ENCODE measurements at places on chromosomes 12 and 14. TPM values are rescaled to one million over a fixed set of nuclear protein-coding genes. Genes with fewer than 3 reads are reported as not detected.
A peak's percentile ranks its signal among the peaks of the same experiment; 100 is the strongest.

- H3K36me3 ChIP-seq, result no peaks in the 10 kb centered on the region
- H3K4me3 ChIP-seq, result no peak overlapping the region
- H3K27me3 ChIP-seq, result no peaks in the 10 kb centered on the region
- DNase-seq, result no peak
Observed at GRCh38 chr14:68401317-68401716, 391.6 kb downstream of the ZFP36L1 start.

ANKRD33 gene
- total RNA-seq, result not detected

KIF5A gene
- total RNA-seq, result 21.5 TPM

GRCh38 chr12:115828168-115828567 lies 449.3 kb downstream of the MED13L start:
- DNase-seq, result no peak
- H3K27me3 ChIP-seq, result no peaks in the 10 kb centered on the region
- H3K4me3 ChIP-seq, result no peak overlapping the region
- H3K27ac ChIP-seq, result no peak overlapping the region

DNA sequence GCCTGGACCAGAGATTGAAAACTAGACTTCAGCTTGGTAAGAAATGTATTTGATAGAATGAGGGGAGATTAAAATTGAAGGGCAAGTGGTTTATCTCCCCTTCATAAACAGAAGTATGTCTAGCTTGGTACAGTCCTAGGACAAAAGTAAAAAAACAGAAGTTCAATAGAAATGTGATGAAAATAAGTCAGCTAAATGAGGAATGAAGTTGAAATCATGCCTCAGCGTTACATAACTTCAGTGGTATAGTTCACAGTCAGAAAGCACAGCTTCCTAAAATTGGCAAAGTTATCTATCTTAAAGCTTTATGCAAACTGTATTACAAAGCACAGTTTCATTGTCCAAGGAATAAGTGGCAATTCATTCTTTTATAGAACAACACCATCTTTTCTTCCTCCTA lies 90.2 kb upstream of the SYT10 start:
- H3K4me1 ChIP-seq, result no peaks in the 10 kb centered on the region
- H3K4me3 ChIP-seq, result no peak overlapping the region
- H3K36me3 ChIP-seq, result no peaks in the 10 kb centered on the region
- H3K27ac ChIP-seq, result no peak overlapping the region
- H3K27me3 ChIP-seq, result no peaks in the 10 kb centered on the region

- peaks cover 55% of the 10 kb centered on the region for H3K4me1 ChIP-seq
- no peak for DNase-seq
- no peaks in the 10 kb centered on the region for H3K27me3 ChIP-seq
Observed at GRCh38 chr12:26467351-26467750, 272.0 kb downstream of the SSPN start.

GRCh38 chr12:94834036-94834625 lies 169.4 kb downstream of the NDUFA12 start:
- no peak overlapping the region for H3K27ac ChIP-seq
- H3K4me3 ChIP-seq, result no peak overlapping the region
- H3K4me1 ChIP-seq, result peaks cover 14% of the 10 kb centered on the region
- H3K27me3 ChIP-seq, result no peaks in the 10 kb centered on the region
- no peaks in the 10 kb centered on the region for H3K36me3 ChIP-seq
- no peak for DNase-seq

DNA sequence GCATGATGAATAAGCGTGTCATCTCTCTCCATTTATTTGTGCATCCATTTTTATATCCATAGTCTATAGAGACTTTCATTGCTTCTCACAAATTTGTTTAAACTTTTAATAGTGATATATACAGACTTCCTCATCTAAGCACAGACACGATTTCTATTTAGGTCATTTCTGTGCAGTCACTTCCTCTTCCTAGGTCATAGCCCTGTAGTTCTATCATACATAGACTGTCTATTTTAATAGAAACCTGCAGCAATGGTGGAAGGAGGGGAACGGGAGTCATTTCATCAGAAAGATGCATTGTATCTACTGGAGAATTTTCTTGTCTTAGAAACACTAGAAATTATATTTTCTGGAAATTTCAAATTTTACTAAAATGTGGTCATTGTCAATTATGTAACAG lies 133.4 kb upstream of the FGD4 start:
- H3K4me1 ChIP-seq, result peaks cover 94% of the 10 kb centered on the region
- no peaks in the 10 kb centered on the region for H3K27me3 ChIP-seq
- peak; percentile 94 for DNase-seq
- peak overlapping the region; percentile 100 for H3K27ac ChIP-seq
- H3K4me3 ChIP-seq, result peak overlapping the region; percentile 44

- peaks cover 39% of the 10 kb centered on the region for H3K4me1 ChIP-seq
- no peak overlapping the region for H3K27ac ChIP-seq
- H3K27me3 ChIP-seq, result no peaks in the 10 kb centered on the region
- no peaks in the 10 kb centered on the region for H3K36me3 ChIP-seq
Observed at GRCh38 chr12:26113181-26113654, 11.6 kb downstream of the BHLHE41 start.

GRCh38 chr14:79576424-79576823 lies 634.9 kb downstream of the DIO2 start:
- H3K27ac ChIP-seq, result no peak overlapping the region
- DNase-seq, result no peak
- no peak overlapping the region for H3K4me3 ChIP-seq
- H3K36me3 ChIP-seq, result no peaks in the 10 kb centered on the region

DNA sequence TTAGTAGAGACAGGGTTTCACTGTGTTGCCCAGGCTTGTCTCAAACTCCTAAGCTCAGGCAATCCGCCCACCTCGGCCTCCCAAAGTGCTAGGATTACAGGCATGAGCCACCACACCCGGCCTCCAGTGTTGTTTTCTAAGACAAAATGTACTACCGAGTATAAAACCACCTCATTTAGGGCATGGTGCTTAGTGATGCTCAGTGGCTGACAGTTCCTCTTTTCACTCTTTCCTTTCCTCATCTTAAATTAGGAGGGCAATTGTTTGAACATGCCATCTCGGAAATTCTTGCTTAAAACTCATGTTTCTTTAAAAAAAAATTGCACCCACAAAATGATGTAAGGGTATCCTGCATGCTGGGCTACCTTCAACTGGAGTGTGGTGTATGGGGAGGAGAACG lies 89.0 kb downstream of the RFX4 start:
- H3K27ac ChIP-seq, result no peak overlapping the region
- H3K36me3 ChIP-seq, result no peaks in the 10 kb centered on the region
- peak; percentile 44 for DNase-seq
- H3K4me3 ChIP-seq, result no peak overlapping the region

DNA sequence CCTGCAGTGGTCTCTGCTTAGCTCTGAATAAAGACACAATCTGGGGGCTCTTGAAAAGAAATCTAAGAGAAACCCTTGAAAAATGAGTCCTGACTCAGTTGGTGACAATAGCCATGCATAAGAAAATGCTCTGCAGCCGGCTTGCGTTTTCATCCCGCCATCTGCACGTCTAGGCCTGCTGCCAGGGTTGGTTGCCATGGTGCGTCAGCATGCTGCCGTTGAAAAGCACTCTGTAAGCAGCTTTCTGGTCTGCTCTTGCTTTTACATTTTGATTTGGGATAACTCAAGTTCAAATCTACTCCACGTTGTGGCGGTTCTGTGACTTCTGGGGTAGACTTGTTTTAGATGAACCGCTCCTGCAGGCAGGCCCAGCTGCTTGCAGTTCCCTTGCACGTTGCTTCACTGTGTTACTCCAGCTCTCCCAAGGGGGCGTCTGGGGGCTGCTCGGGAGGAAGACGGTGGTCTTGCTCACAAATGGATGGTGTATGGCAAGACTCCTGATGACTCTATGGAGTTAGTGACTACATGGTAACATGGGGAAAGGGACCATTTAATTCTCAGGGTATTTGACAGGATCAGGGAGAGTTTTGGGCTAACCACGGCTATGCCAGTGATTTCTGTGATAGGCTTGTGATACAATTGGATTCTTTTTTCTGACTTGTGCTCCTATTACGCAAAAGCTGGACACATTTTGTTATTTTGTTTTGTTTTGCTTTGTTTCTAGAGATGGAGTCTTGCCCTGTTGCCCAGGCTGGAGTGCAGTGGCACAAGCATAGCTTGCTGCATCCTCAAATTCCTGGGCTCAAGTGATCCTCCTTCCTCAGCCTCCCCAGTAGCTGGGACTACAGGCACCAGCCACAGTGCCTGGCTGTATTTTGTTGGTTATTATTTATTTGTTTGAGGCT lies 15.8 kb downstream of the WNT5B start:
- DNase-seq, result no peak
- no peak overlapping the region for H3K27ac ChIP-seq
- H3K4me1 ChIP-seq, result no peaks in the 10 kb centered on the region
- no peaks in the 10 kb centered on the region for H3K36me3 ChIP-seq
- no peaks in the 10 kb centered on the region for H3K27me3 ChIP-seq

DNA sequence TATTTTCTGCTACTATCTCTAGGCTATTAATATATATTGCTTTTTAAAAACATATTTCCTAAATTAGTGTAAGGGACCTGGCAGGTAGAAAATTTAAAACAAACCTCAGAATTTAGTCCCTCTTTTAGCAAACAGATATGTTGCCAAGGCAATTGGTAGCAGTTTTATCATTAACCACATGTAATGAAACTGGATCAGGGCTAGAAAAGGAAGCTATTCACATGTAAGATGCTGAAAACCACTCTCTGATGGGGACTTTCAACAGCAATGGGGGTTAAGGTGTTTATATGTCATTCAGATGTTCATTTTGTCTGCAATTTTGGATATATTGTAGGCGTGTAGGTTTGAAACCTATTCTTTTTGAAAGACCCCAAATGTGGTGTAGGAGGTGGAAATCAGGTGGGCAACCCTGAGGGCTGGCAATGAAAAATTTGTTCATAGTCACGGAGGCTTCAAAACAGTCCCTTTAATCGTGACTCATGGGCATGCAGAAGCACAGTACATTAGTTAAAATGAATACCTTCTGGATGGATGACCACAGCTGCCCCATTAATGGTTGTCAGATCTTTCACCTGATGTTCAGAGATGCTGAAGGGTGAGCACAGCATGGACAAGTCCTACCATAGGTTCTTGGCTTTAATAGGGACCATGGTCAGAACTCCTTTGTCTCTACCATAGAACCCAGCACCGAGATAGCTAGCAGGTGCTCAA lies 5.9 kb upstream of the PKP2 start:
- no peaks in the 10 kb centered on the region for H3K4me1 ChIP-seq
- no peak overlapping the region for H3K27ac ChIP-seq
- no peaks in the 10 kb centered on the region for H3K27me3 ChIP-seq
- H3K4me3 ChIP-seq, result no peak overlapping the region
- H3K36me3 ChIP-seq, result no peaks in the 10 kb centered on the region
- DNase-seq, result no peak

KRT3 gene
- total RNA-seq, result not detected

KRT74 gene
- not detected for total RNA-seq

DNA sequence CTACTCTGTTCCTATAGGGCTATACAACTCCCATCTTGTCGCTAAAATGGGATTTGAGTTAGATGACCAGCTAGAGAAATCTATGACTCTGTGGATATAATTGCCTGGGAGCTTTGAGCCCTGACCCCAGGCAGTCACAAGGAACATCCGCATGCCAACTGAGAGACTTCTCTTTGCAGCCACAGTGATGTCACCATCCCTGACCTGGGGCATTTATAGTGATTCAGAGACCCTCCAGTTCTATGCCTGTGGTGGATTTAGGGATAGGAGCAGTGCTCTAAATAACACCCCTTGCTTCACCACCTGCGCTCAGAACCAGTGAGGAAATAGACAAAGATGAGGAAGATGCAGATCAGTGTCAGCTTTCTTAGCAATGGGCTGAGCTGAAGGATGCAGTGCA lies 86.2 kb downstream of the RIN3 start:
- no peaks in the 10 kb centered on the region for H3K4me1 ChIP-seq
- H3K27ac ChIP-seq, result no peak overlapping the region
- DNase-seq, result no peak
- H3K36me3 ChIP-seq, result no peaks in the 10 kb centered on the region
- peaks cover 1% of the 10 kb centered on the region for H3K27me3 ChIP-seq

GRCh38 chr14:102330806-102331205 lies 11.3 kb downstream of the ZNF839 start:
- H3K4me1 ChIP-seq, result no peaks in the 10 kb centered on the region
- H3K36me3 ChIP-seq, result peaks cover 3% of the 10 kb centered on the region
- no peak overlapping the region for H3K4me3 ChIP-seq
- no peaks in the 10 kb centered on the region for H3K27me3 ChIP-seq

NANOG gene
- total RNA-seq, result not detected

EML5 gene
- total RNA-seq, result 0.79 TPM

CCDC197 gene
- total RNA-seq, result not detected

DNA sequence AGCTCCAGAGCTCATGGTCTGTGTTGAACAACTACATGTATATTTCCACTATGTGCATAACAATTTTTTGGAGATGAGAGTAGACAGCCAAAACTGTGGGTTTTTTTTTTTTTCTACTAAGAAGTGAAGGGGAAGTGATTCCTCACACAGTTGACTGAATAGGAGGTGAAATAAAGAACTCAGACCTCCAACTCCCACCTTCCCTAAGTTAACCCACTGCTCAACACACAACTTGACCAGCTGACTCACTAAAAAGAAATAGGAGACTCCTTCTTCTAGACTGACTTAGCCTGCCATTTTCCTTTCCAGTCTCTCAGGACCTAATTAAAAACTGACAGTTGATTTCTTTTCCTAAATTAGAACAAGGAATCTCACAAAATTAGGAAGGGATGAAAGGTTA lies 1.7 kb downstream of the M6PR start:
- peak overlapping the region; percentile 77 for H3K4me3 ChIP-seq
- peak overlapping the region; percentile 74 for H3K27ac ChIP-seq
- peak; percentile 44 for DNase-seq

GRCh38 chr12:52497975-52498374 lies 4.9 kb upstream of the KRT6A start:
- no peak for DNase-seq
- H3K4me3 ChIP-seq, result no peak overlapping the region
- no peaks in the 10 kb centered on the region for H3K27me3 ChIP-seq
- H3K4me1 ChIP-seq, result peaks cover 21% of the 10 kb centered on the region
- no peak overlapping the region for H3K27ac ChIP-seq

CLEC6A gene
- total RNA-seq, result not detected

DNA sequence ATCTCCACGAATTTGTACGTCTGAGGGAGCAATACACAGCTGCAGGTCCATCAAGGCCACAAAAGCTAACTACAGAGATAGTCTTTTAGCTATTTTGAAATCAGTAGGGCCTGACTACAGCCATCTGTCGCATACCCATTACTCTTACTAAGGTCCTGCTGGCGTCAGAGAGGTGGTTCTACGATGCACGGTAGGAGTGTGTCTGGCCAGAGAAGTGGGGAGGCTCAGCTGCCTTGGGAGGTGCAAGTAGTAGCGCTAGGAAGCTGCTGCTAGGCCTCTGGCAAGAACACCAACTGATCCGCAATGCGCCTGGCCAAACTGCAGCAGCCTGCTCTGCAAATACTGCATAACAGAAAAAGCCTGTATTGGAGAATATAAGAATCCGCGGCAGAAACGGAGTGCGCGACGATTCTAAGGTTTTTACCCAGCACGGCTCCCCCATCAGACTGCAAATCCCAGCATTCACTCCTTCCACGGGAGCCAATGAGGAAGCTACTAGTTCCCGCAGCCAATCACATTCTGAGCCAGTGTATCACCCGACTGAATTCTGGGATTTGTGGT lies 743 bp upstream of the CAND1 start:
- no peaks in the 10 kb centered on the region for H3K27me3 ChIP-seq
- H3K4me3 ChIP-seq, result peak overlapping the region; percentile 96
- H3K36me3 ChIP-seq, result peaks cover 9% of the 10 kb centered on the region
- H3K27ac ChIP-seq, result peak overlapping the region; percentile 83

Measured in Karpas-422 (cell line).